ENCODE measurements at places on chromosomes 11 and 22.
A peak's percentile ranks its signal among the peaks of the same experiment; 100 is the strongest.

GRCh38 chr11:65576867-65577755 lies 1.3 kb downstream of the EHBP1L1 start:
- DNase-seq = peak; percentile 79

GRCh38 chr11:47415949-47416472 lies 7.6 kb downstream of the SLC39A13 start:
- no peak for DNase-seq

- DNase-seq = no peak
Observed at GRCh38 chr22:24584871-24585411, 7.9 kb downstream of the LRRC75B start.

GRCh38 chr11:2470495-2470894 lies 25.7 kb downstream of the KCNQ1 start:
- no peak for DNase-seq

DNA sequence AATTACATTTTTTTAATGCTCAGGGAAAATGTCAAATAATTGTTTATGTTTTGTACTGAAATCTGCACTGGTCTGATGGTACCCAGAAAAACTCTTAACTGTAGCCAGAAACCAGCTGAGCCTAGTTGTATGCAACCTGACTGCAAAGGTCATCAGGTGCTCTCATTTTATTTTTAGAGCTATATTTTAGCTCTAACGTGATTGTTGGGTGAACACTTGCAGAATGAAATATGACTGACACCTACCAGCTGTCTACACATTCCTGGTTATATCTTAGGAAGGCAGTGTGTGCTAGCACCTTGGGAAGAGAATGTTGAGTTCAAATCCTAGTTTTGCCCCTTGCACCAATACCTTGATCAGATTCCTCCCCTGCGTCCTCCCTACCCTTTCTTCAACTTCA lies 23.6 kb downstream of the PTPRJ start:
- no peak for DNase-seq

DNA sequence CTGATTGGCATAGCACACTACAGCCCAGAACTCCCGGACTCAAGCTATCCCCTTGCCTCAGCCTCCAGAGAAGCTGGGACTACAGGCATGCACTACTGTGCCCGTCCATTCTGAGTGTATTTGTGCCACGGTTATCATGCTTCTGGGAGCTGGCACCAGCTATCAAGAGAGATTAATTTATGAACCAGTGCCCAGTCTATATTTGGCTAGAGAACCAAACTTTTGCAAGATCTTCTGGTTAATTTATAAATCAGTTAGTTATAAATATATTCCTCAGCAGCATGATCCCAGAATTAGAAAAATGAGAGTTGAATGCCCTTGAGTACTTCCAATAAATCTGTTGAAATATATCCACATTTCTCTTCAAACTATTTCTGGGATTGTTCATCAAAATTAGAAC lies 67.5 kb upstream of the OR5AN1 start:
- no peak for DNase-seq

- DNase-seq = no peak
Observed at GRCh38 chr11:120195601-120196320, 15.1 kb upstream of the OAF start.

- DNase-seq = no peak
Observed at GRCh38 chr11:85755701-85756100, 55.2 kb downstream of the SYTL2 start.

- no peak for DNase-seq
Observed at GRCh38 chr11:2210366-2211112, 38.9 kb upstream of the TH start.

- DNase-seq = no peak
Observed at GRCh38 chr11:12185106-12185690, 74.8 kb downstream of the MICAL2 start.

GRCh38 chr11:121613724-121614123 lies 161.0 kb upstream of the SORL1-AS1 start:
- no peak for DNase-seq

GRCh38 chr11:95404370-95404769 lies 173.4 kb upstream of the SESN3 start:
- DNase-seq = no peak

GRCh38 chr11:119087123-119087522 lies 2.4 kb downstream of the HMBS start:
- no peak for DNase-seq

GRCh38 chr11:92941676-92942571 lies 27.5 kb upstream of the MTNR1B start:
- no peak for DNase-seq
